NCI-H524 (cell line): ENCODE measurements at places on chromosomes 7 and 10.

DNA sequence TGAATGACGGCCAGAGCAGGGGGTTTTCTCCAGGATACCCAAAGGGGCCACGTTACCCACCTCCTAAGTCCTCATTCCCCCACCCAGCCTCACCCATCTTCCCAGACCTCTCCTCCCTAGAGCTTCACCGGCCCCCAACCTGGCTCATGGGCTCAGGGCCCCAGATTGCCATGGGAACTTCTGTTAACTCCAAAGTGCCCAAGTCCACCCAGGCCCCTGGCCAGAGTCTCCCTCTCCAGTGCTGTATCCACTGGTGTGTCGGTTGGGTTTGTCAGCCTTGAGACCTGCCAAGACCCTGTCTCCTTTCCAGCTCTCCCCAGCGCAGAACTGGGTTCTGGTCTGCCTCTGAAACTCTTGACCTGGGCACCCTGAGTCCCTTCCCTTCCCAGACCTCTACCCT lies 37.1 kb upstream of the ZMIZ2 start:
- DNase-seq = no peak

- no peak for DNase-seq
Measured at GRCh38 chr7:73452999-73453635, 19.5 kb downstream of the FZD9 start.

GRCh38 chr10:14486777-14487487 lies 156.2 kb upstream of the FRMD4A start:
- DNase-seq = no peak

DNA sequence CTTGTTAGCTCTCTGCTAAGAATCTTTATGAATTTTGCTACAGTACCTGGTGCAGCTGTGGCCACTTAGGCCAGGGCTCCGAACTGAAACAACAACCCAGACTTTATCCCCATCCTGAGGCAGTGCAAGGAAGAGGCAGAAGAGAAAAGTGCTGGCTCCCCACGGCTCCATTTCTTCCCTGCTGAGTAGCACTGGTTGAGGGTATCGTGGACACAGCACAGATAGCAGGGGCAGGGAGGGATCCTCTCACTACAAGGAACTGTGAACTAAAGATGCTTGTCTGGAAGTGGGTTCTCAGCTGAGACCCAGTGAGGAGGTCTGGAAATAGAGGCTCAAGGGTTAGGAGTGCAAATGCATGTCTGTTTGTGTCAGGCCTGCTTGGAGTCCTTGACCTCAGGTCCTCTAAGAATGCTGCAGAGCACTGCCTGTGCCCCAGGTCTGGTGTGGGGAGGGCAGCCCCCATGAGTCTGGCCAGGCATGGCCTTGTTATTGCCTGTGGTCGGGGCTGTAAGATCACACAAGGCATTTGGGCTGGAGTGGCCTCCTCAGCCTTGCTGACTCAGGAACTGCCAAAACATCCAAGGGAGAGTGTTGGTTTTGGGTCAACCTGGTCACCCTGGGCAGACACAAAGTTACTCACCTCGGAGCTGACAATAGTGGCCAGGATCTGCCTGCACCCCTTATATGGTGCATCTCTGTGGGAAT lies 58.1 kb downstream of the DMBT1 start:
- no peak for DNase-seq

GRCh38 chr7:27162561-27163287 lies 2.6 kb downstream of the HOXA9 start:
- DNase-seq = no peak

DNA sequence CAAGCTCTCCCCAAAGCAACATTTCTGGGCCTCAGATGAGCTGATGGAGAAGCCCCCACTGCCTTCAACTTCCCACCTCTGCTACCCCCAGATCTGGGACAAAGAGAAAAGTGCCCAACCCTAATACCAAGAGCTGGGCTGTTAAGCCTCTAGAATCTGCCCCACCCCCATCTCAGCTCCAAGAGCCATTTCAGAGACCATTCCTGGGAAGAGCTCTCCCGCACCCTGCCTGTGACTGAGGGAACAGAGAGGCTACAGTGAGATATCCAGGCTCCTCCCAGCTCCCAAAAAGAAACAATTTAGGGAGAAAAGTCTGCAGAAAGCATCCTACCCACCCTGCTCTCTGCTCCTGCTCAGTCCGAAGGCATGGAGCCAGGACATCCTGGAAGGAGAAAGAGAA lies 2.5 kb upstream of the KCNH2 start:
- DNase-seq = peak; percentile 23
